ENCODE measurements at places on chromosomes 11 and 22.

DNA sequence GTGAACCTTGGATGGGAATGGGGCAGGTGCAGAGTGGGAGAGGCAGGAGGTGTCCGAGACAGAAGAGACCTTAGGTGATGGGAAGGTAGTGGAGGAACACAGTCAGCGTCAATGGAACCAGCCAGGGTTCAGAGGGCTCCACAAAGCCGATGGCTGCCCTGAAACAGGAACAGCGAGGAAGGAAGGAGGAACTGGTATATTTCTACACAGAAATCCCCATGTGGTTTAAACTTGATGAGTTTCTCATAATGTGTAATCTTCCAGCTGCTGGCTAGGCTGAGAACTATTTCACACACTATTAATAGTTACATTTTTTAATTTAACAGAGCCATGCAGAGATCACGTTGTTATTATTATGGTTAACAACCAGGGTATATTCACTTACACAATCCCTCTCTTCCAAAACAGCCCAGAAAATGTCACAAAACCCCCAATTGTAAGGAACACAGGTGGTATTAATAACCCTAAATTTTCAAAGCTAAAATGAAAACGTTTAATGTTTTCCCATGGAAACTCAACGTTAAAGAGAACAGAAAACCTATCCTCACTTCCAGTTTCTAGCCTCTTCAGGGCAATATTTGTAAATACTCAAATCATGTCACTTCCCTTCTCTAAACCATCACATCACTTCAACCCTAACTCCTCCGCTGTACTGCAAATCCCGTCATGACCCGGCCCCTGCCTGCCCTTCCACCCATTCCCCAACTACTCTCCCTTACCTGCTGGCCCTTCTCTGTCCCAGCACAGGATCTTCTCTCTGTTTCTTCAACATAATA, 74.5 kb upstream of the ARFGAP3 start:
- DNase-seq = no peak

GRCh38 chr22:38071421-38072321, 12.3 kb downstream of the SLC16A8 start:
- no peak for DNase-seq

GRCh38 chr11:17979770-17980371, 33.0 kb downstream of the SERGEF start:
- DNase-seq = no peak

- DNase-seq = no peak
Observed at GRCh38 chr11:102683277-102683676, 22.3 kb downstream of the MMP27 start.

GRCh38 chr22:31241200-31241599, 29.1 kb downstream of the LIMK2 start:
- no peak for DNase-seq

GRCh38 chr11:73969991-73970800, 12.4 kb downstream of the UCP2 start:
- no peak for DNase-seq

GRCh38 chr11:62556875-62557631, 10.4 kb upstream of the AHNAK start:
- no peak for DNase-seq

GRCh38 chr22:44133901-44134571, 46.7 kb upstream of the PARVG start:
- peak; percentile 99 for DNase-seq

- no peak for DNase-seq
Observed at GRCh38 chr11:94774345-94774744, 6.2 kb downstream of the AMOTL1 start.

GRCh38 chr11:132862933-132863332, 669.4 kb downstream of the OPCML start:
- DNase-seq = no peak

DNA sequence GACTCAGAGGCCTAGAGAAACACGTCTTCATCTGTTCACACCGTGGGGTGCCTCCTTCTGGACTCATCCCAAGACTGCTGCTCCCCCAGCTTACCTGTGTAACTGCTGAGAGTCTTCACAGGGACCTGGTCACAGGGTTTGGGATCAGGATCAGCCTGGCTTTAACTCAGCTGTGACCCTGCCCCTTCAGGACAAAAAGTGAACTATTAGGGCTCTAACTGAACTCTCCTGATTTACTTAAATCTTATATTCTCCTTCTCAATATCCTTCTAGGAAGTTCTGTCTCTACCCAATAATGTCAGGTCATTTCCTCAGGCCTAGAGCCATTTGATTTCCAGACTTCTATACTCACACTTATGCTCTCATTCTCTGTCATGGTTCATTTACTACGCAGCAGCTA, 108.4 kb downstream of the ZNF280B start:
- DNase-seq = no peak

DNA sequence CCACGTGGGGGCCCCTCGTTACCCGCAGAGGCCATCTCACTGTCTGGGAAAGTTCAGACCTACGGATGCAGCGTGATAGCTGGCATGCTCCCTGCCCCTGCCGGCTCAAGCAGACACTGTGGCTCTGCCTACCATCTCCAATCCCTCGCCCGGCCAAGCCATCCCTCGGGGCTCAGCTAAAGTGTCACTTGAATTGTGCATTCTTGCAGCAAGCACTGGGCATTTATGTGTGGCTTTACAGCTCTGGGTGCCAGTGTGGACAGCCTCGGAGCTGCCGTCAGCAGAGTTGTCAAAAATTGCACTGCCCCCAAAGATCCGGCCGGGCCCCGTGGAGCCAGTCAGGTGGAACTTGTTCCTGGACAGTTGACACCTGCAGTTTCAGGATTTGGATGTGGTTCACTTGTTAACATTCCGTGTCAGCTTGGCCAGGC, 75.0 kb upstream of the FGF3 start:
- no peak for DNase-seq

DNA sequence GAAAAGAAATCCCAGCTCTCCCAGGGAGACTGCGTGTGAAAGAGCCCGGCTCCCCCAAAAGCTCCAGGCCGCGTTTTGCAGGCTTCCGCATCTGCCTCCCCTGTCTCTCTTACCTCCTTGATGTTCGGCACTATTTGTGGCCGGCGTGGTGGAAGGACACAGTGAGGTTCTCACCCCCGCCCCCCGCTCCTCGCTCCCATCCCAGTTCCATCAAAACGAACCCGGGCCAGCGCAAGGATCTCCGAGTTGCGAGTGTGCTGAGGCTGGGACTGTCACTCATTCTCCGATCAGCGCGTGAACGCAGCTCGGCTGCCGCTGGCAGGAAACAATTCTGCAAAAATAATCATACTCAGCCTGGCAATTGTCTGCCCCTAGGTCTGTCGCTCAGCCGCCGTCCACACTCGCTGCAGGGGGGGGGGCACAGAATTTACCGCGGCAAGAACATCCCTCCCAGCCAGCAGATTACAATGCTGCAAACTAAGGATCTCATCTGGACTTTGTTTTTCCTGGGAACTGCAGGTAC, at the start of gene NCAM1:
NCAM1 (plus strand) TSS at position 275 of the 523 bp plus-strand sequence.
- DNase-seq = peak; percentile 12

DNA sequence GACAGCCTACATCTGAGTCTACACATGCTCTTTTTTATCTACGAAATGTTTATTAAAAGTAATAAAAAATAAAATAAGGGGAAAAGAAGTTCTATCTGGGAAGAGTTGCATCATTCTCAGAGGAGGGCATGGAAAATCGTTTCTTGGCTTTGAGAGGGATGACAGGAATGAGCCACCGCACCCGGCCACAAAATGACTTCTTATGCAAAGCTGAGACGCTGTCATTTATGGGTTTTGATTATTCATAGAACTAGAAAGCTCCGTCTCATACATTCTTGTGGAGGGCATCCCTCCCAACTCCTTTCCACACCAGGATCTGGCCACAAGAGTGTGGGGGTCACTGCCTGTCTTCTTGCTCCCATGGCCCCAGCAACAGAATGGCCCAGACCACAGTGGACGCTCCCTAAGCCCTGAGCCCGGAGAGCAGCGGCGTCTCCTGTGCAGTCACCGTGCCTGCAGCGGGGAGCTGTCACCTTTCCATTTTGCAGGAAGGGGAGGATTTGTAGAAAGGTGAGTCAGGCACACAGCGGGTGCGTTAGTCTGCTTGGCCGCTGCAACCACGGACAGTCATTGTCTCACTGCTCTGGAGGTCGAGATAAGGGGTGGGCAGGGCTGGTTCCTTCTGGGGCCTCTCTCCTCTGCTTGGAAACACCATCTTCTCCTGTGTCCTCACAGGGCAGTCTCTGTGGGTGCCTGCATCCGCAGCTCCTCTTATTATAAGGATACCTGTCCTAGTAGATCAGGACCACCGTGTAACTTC, 1388.7 kb downstream of the BRD1 start:
- no peak for DNase-seq

- DNase-seq = no peak
Observed at GRCh38 chr22:45084400-45084920, 74.7 kb upstream of the PHF21B start.

- DNase-seq = no peak
Observed at GRCh38 chr22:21928048-21928447, 24.6 kb downstream of the PPM1F start.

DNA sequence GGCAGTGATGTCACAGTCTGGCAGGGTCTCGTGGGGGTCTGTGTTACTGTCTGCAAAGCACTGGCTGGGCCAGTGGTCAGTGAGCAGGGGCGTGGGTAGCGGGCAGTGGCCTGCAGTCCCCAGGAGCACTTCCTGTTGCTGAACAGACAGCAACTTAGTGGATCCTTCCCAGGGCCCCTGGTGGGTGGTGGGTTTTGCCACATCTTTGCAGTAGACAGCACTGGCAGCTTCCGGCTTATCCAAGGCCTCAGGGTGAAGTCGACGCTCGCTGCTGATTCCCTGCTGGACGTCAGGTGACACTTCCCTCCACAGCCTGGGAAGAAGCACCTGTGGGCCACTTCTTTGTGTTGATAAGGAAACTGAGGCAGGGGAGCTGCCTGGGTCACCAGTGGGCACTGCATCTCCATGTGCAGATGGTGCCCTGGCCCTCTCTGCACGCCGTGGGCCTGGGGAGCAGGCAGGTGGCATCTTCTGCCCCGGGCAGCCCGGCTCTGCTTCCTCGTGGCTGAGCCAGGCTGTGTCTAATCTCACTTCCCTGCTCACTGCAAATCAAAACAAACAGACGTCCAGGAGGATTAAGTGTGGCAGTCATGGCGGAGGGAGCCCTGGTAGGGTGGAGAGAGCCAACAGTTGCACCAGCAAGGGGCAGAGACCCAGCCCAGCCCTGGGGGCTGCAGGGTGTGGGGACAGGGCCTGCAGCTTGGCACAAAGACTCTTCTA, 79.8 kb downstream of the KCNQ1 start:
- DNase-seq = no peak

DNA sequence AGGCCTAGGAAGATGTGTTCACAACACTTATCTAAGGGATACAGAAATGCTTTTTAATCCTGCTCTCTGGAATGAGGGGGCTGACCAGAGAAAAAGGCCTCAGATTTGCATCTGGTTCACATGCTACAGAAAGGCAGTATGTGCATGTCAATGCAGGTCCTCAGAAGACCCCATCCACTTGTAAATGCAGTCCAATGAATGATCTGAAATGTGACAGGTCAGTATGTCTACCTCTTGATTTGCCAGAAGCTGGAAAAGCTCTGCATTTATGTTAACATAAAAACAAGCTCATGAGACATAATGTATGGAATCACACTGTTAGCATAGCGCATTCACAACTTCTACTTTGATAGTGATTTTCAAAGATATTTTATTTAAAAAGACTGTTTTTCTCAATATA, 367.4 kb upstream of the CHORDC1 start:
- DNase-seq = no peak

- no peak for DNase-seq
Observed at GRCh38 chr22:30859714-30860095, 108.9 kb downstream of the MORC2 start.

DNA sequence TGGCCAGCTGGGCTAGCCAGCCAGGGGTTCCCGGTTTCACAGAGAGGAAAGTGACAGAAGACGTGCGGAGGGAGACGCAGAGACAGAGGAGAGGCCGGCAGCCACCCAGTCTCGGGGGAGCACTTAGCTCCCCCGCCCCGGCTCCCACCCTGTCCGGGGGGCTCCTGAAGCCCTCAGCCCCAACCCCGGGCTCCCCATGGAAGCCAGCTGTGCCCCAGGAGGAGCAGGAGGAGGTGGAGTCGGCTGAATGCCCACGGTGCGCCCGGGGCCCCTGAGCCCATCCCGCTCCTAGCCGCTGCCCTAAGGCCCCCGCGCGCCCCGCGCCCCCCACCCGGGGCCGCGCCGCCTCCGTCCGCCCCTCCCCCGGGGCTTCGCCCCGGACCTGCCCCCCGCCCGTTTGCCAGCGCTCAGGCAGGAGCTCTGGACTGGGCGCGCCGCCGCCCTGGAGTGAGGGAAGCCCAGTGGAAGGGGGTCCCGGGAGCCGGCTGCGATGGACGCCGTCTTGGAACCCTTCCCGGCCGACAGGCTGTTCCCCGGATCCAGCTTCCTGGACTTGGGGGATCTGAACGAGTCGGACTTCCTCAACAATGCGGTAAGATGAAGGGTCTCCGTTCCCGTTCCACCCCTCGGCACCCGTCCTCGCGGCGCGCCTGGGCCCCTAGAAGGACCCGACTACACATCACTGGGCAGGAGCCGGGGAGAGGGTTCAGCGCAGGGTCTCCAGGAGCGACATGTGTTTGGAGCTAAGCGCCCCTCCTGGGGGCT, at the start of gene CREB3L1:
CREB3L1 (plus strand) TSS at position 41 of the 765 bp plus-strand sequence; CDS start at position 491, 450 bp downstream.
- no peak for DNase-seq

DNA sequence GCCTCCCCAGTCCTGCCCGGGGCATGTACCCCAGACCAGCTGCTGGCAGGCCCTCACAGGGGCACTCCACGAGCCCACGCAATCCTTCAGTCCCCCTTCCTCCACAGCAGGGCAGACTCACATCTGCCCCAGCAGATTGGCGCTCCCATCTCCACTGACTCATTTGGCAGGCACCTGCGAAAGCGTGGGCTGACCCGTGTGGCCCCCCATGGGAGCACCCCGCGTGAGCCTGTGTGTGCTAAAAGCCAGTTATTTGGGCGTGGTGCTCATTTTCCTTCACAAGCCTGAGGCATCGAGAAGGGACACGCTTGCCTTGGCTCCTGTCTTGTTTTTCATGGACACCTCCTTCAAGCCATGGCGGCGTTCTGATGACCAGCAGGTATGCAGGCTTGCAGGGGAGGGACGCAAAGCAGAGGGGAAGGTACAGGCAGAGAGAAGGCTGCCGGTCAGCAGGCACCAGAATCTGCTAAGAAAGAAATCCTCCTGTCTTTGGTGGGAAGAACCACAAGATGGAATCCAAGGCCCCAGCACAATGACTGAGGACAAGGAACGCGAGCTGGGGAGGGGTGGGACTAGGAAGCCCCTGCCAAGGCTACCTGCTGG, 8.6 kb downstream of the NECTIN1 start:
- no peak for DNase-seq

- no peak for DNase-seq
Observed at GRCh38 chr11:134944986-134945385, 532.9 kb upstream of the B3GAT1 start.
